ENCODE measurements at places on chromosomes 1 and 21.

- no peak for DNase-seq
These were observed 260.3 kb downstream of the GRIK3 start for GRCh38 chr1:36773827-36774541.

- no peak for DNase-seq
These were observed 3.5 kb upstream of the CLEC20A start for GRCh38 chr1:178500091-178500770.

DNA sequence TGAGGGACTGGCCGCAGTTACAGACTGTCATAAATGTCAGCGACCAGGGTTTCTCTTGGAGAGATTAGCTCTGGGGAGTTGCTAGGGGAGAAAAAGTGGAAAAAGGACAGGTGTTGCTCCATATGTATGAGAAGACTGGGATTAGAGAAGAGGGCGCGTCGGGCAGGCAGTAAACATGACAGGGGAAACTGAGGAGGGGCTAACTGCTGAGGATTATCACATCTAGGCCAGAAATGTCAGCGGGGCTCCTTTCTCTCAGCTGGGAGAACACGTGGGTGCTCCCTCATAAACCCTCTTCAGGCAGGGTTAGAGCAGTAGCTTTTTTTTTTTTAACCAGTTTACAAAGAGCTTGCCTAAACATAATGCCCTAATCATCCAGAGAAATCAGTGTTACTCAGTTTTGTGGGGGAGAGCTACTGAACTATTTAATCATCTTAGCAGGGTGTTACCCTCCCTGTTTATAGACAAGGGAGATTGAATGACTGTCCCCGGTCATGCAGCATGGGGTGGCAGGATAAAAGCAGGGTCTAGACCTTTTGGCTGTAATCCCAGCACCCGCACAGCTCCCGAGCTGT is 35.2 kb downstream of the ELAPOR1 start:
- no peak for DNase-seq

- DNase-seq: peak; percentile 32
These were observed 197.3 kb downstream of the MATN1 start for GRCh38 chr1:30525971-30526651.

DNA sequence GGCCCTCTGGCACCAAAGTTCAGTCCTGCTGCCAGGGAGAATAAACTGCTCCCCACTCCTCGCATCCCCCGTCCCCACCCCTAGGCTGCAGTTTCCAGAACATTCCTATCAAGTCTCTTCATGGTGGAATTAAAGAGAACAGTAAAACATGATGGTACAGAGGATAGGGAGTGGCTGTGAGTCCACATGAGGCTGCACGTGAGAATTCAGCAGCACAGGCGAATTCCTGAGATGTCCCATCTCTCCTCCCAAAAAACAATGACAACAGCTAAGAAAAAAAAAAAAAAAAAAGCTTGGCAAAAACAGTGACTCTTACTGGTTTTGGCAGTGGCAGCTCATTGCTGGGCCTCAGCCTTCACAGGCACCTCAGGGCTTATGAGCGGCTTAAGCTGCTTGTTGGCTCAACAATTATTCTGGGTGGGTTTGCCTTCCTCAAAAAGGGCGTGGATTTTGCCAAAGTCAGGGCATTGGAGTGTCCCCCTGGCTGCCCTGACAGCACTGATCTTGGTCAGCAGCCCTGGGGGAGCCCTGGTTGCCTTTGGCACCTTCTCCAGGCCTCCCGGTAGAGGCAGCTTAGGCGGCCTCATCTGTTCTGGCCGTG is 5.7 kb upstream of the IFFO2 start:
- peak; percentile 66 for DNase-seq

DNA sequence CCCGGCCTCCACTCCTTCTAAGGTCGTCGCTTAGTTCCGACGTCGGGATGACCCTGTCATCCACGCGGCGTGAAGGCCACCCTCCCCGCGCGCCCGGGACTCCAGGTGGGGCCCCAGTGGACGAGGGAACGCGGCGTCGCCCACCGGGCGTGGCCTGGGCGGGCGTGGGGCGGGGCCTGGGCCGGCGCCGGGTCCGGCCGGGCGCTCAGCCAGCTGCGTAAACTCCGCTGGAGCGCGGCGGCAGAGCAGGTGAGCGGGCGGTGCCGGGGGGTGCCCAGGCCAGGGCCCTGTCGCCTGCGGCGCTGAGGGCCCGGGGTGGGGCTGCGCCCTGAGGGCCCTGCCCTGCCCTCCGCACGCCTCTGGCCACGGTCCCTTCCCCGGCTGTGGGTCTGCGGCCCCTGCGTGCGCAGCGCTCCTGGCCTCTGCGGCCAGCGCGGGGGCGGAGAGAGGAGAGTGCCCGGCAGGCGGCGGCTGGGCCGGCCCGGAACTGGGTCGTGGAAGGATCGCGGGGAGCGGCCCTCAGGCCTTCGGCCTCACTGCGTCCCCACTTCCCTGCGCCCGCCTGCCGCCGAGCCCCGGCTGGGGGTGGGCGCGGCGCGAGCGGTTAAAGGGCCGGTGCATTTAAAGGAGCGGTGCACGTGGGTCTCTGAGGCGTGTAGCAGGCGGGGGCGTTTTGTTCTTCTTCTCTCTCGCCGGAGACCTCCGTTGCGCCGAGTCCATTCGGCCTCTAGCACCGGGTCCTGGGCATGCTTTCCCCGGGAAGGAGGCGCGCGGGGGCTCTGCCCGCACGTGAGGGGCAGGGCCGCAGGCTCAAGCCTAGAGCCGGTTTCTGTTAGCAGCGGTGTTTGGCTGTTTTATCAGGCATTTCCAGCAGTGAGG is at the start of gene PSEN2:
Gene PSEN2 (plus strand): TSS at position 216 of the 879 bp plus-strand sequence. CDS start 11,292 bp downstream, outside the sequence.
- no peak for DNase-seq

- peak; percentile 91 for DNase-seq
These were observed 6.7 kb upstream of the VSIG8 start for GRCh38 chr1:159869173-159869572.

DNA sequence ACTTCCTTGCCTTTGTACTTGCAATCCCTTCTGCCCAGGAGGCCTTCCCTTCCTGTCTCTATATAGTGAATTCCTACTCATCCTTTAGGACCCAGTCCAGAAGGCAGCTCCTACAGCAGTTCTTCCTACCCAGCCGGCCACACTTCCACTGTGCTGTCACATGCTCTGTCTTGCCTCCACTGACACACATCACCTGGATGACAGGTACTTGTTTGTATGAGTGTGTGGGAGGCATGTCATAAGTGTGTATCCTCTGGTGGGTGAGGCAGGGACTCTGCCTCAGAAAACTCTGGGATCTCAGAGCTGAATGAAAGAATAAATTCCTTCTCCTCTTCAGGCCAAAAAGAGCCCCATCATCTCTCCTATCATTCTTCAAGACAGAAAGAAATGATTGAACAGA is 5.1 kb upstream of the OSCP1 start:
- no peak for DNase-seq

GRCh38 chr1:65022216-65022615 is 55.9 kb upstream of the JAK1 start:
- DNase-seq: no peak

DNA sequence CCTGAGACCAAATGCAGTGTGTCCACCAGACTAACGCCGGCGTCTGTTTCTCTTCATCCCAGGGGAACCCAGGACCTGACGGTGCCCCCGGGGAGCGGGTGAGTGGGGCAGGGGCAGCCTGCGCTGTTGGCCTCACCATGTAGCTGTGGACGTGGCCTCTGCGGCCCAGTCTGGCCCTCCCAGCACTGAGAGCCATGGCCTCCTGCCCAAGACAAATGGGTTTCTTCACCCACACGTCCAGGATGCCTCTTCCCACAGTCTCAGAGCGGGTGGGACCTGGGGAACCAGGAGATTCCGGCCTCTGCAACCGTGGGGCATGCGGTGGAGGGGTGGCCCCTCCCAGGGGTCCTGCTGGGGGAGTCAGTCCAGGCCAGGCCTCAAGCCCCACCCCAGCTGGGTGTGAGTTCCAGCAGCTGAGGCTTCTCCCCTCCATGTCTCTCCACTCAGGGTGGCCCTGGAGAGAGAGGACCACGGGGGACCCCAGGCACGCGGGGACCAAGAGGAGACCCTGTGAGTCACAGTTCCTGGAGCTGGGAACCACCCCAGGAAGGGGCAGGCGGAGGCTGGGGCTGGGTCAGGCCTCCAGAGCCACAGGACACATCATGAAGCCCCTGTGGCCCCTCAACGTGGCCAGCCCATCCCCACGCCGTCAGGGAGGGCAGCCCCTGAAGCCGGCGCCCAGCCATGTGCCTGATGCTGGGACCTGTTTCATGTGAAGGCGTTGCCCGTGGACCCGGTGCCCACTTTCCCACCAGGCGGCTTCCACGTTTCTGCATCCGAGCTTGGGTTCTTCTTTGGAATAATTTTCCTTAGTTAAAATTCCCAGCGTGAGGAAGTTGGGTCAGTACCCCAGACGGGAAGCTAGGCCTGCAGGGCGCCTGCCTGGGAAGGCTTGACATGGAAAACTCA is 11.0 kb downstream of the COL6A1 start:
- no peak for DNase-seq

DNA sequence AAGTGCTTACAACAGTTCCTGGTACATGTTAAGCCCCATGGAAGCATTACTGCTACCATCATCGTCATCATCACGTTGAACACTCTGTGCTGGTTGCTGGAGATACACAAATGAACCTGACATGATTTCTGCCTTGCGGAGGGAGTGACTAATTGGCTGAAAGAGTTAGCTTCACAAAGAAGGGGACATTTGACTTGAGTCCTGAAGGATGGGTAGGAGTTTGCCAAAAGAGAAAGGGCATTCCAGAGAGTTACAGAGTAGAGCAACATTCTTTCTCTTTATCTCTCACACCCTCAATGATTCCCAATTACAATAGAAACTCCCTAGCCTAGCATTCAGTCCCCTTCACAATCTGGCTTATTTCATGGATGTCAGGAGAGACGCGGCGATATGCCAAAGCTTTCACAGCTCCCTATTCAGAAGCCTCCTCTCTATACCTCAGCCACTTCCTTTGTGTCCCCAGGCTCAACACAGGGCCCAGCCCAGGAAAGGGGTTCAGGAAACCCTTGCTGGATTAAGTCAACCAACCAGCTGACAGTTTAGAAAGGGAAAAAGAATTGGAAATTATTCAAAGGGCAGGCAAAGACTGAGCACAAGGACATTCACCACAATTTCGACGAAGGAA is 38.0 kb downstream of the SLC1A7 start:
- no peak for DNase-seq

GRCh38 chr1:163981500-163982030 is 577.4 kb upstream of the PBX1 start:
- DNase-seq: no peak

GRCh38 chr1:37161171-37161570 is 126.9 kb upstream of the GRIK3 start:
- DNase-seq: no peak

DNA sequence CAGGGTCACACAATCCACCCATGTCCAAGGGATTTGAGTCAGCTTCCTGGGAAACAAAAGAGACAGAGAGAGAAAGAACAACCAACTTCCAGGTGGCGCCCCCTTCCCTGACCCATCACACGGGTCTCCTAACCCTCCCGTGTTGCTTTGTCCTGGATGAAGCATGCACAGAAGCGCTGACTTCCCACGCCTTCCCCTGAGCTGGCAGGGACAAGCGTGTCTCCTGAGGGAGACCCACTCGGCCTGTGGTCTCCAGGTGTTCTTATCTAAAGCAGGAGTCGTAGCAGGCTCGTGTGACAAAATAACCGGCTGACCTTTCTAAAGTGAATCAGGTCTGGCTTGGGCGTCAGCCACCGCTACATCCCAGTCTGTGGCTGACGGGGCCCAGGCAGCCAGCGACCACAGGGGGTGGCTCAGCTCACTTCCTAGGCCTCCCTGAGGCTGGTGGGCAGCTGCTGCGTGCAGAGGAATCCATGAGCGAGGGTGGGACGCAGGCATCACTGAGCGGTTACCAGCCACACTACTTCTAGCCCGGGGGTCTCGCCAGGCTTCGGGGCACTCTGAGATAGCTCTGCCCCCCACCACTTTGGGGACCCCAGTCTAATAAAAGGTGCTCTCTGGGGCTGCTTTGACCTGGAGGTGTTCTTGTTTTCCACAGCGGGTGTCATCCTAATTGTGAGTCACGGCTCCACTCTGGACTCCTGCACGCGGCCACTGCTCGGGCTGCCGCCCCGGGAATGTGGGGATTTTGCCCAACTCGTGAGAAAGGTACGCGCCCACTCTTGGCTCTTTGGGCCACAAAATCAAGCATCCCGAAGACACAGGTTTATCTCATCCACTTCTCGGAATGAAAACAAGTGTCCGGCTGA is 40.4 kb downstream of the UBASH3A start:
- no peak for DNase-seq

GRCh38 chr1:218211241-218211640 is 73.9 kb upstream of the RRP15 start:
- peak; percentile 42 for DNase-seq

GRCh38 chr1:244952940-244953339 is 88.6 kb upstream of the HNRNPU start:
- DNase-seq: peak; percentile 54

GRCh38 chr21:34996304-34997101 is 52.6 kb downstream of the RUNX1 start:
- no peak for DNase-seq

DNA sequence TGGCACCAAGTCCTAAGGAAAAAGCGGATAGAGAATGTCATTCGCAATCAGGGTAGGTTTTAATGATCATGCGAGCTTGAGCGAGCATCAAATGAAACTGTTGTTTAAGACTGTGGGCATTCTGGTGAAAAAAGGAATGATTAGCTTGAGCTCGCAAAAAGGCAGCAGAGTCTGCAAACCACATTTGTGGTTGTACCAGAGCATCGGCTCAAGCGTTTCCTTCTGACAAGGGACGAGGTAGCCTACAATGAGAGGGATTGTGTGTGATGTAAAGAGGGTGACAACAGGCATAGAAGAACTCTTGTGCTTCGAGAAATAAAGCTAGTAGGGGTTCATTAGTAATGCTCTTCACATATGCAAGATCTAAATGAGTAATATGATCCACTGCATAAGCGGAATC is 11.1 kb upstream of the CD48 start:
- no peak for DNase-seq

- no peak for DNase-seq
These were observed 29.9 kb upstream of the RCAN3 start for GRCh38 chr1:24472527-24473251.

- DNase-seq: no peak
These were observed 7.0 kb downstream of the KRTAP10-12 start for GRCh38 chr21:44703731-44704635.

DNA sequence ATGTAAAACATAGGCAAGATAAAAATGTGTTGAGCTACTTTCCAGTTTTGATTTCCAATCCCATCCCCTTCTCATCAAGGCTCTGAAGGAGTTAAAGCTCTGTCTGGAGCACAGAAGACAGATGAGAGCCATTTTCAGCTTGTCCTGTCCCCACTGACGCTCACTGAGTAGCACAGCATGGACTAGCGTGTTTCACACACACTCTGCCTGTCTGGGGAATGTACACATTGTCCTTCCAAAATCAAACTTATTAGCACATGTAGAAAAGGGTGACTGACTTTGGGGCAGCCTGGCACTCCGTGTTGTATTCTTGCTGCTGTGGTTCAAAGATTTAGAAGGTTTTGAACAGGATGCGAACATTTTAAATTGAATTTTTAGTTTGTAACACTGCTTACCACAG is 139.2 kb downstream of the NEK7 start:
- no peak for DNase-seq

GRCh38 chr1:30489737-30490389 is 233.5 kb downstream of the MATN1 start:
- no peak for DNase-seq
